ENCODE measurements at places on chromosomes 3 and 15.
A peak's percentile ranks its signal among the peaks of the same experiment; 100 is the strongest.

DNA sequence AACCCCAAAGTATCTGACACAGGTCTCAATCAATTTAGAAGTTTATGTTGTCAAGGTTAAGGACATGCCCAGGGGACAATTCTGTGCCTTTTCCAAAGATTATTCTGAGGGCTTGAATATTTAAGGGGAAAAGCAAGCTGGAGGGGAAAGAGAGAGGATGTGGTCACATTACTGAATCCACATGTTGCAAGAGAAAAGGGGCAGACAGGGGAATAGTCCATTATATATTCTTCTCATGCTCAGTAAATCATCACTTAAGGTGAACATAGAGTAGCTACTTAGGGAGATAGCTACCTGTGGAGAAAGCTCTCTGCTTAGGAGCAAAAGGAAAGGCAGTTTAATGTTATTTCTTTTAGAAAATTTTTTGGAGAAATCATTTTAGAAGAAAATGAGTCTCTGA is 751.6 kb downstream of the SI start:
- DNase-seq: no peak

DNA sequence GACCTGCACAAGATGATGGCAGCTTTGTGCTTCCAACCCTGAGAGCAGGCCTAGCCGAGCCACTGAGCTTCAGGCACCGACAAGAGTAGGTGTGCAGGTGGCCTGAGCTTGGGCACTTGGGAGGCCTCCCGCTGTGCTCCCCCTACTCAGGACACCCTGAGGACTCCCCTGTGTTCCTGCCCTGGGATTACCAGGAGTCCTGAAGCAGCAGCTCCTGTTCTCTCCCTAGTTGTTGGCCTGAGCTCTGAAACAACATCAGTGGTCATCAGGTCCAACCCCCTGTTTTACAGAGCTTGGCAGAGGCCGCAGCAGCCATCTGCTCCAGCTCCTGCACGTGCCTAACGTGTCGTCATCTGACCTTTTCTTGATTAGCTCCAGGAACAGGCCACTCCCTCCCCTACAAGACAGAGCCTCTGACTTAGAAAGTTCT is 8.0 kb upstream of the MESP2 start:
- no peak for DNase-seq

DNA sequence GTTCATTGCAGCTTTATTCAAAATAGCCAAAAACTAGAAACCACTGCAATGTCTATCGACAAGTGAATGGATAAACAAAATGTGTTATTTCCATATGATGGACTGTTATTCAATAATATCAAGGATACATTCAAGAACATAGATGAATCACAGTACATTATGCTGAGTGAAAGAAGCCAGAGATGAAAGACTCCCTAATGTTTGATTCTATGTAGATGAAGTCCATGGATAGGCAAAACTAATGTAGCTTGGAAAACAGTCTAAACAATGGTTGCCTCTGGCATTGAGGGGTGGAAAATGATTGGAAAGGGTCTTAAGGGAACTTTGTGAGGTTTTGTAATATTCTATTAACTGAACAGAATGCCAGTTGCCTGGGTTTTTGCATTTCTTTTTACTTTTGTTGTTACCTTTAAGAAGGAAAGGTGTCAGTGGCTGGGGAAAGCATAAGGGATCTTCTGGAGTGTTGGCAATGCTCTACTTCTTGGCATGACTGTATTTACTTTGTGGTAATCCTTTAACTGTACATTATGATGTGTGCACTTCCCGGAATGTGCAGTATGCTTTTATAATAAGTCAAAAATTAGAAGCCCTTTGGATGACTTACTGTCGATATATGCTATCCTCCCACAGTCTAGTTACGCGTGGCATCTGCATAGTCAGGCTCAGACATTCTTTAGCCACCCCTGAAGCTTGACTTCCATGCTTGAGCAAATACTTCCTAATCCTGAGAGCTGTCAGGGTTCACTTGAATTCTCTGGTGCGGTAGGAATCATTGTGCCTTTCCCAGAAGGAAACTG is 20.5 kb upstream of the ATP10A start:
- no peak for DNase-seq

DNA sequence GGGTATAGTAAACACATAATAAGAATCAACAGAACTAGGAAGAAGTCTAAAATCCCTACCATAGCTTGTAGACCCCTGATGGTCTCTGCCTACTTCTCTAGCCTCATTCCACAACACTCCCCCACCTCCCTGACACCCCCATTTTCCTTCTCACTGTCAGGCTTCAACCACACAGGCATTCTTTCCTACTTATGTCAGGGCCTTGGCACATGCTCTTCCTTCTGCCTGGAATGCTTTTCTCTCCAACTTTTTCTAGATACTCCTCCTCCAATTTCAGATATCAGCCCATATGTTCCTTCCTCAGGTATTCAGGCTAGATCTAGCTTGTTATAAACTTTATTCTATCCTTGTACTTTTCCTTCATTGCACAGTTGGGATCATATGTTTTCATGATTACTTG is 106.0 kb upstream of the MRPL3 start:
- DNase-seq: no peak

- peak; percentile 77 for DNase-seq
Observed at GRCh38 chr3:183428447-183429211, at the start of gene MCF2L2. Gene MCF2L2 (minus strand): TSS chr3:183428619. CDS start chr3:183427977, 642 bp downstream.

DNA sequence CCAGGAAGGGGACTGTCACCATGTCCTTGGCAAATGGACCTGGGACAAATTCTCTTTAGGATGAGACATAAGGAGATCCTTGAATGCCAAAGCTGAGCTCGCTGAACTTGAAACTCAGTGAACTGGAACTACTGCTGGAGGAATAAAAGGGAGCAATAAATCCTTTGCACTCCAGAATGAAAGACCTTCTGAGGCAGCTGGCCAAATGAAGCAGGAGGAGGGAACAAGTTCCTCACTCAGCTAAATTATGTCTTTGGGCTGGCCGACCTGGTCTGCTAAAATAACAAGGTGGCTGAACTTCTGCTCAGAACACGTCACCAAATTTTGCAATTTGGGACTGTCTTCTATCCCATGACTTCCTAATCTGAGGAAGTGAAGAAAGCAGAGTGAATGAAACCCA is 314.7 kb downstream of the LPP start:
- DNase-seq: no peak

DNA sequence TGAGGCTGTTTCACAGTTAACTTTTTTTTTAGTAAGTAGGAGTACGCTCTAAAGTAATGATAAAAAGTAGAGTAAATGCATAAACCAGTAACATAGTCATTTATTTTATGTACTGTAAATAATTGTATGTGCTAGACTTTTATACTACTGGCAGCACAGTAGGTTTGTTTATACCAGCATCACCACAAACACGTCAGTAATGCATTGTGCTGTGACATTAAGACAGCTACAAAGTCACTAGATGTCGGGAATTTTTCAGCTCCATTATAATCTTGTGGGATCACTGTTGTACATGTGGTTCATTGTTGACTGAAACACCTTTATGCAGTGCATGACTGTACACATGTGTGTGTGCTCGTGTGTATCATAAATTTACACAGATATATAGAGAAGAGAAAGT is 618.0 kb upstream of the ADAMTS9 start:
- no peak for DNase-seq

DNA sequence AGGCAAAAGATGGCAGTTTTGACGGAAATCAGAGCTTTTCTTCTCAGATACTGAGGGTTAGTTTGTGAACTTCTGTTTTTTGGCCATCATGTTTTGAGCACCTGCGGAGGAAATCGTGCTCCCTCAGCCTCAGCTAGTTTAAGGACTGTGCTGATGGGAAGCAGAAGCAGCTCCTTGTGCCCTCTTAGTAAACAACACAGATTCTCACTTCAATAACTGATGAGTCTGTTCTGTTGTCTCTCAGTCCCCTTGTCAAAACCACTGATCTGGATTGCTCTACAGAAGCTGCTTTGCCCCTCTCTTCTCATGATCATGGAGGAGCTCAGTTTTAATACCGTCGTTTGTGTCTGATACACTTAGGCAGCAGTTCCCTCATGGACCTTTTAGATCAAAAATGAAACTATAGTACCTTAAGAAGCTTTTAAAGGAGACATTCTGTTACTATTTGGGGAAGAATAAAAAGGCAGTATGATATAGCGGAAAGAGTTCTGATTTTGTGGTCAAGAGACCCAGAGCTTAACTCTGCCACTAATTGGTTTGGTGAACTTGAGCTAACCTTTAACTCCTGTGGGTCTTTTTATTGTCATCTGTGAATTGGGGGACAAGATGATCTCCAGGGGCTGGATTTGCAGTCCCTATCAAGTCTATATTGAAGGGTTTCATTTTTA is 152.6 kb downstream of the BBX start:
- no peak for DNase-seq

DNA sequence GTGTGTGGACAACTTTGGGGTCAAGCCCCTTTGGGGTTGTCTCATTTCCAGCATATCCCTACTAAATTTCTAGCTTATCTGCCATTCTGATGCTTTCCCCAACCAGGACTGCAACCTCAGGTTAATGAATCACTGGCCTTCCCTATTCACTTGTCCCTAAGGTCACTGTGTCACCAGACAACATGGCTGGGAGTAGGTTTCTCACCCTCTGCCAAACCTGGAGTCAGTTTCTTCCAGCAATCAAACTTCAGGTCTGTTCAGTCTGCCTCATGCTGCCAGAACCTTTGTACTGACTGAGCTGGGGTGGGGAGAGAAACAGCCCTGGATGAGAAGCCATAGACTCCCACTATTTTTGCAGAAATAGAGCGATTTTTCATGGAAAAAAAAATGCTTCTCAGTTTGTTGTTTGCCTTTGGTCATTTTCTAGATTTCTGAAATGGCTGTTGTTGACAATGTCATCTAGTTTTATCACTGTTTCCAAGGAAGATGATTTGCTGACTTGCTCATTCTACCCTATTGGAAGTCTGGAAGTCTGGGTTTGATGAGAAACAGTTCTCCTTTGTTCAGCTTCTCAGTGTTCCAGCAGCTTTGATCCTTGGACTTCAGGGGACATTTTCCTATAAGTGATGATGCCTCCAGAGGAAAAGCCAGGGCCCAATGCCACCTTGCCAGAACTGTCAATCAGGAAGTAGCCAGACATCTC is 74.8 kb upstream of the IL12A start:
- DNase-seq: no peak

DNA sequence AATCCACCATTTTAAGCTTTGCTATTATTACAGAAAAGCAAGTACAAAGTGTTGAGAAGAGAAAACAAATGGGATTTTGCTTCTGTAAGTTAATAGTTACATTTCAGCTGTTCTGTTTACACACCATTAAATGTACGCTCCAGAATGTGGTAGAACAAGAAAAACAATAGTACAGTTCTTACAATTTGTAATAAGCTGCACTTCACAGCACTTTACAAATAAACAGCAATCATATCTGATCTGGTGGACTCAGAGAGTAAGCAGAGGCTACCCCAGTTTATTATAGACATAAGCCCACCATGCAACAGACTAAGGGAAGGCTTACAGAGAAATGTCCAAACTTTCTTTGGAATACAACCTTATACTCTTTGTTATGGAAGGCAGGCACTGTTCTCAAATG is 126.4 kb downstream of the OXSM start:
- no peak for DNase-seq

DNA sequence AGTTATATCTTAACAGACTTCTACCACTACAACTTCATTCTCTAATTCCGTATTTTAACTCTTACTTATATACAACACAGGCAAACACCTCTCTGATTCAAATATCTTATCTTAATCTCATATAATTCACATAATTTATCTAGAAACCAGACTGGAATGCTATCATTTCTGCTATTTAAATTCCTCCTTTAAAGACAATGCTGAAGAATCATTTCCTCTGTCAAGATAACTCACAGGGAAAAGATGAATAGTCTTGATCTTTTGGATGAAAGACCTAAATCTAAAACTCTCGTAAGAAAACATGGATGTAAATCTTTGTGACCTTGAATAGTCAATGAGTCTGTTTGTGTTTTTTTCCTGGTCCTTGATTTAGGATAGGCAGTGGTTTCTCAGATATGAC is 135.3 kb upstream of the PLXND1 start:
- DNase-seq: no peak

- no peak for DNase-seq
Observed at GRCh38 chr3:132870541-132870940, 148.3 kb upstream of the NPHP3 start.

DNA sequence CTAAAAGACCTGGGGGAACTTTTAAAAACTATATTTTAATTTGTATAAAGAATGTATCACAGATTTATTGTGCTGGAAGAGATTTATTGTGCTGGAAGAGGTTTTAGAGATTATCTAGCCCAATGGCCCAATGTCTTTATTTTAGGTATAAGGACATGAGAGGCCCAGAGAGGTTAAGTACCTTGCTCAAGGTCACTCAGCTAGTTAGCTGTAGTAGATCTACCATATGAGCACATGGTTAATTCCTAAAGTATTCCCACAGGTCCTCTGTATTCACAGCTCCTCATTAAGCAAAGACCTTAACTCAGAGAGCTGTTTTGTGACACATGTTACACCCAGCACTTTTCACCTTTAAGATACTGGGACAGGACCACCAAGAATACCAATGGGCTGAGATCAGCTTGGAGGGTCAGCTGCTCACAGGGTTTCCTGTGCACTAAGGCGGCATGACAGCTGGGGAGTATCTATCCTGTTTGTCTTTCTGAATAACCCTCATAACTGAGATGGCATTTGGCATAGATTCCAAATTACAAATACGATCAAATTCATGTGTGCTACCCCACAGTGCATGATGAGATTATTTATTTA is 143.1 kb upstream of the TBL1XR1 start:
- DNase-seq: no peak

DNA sequence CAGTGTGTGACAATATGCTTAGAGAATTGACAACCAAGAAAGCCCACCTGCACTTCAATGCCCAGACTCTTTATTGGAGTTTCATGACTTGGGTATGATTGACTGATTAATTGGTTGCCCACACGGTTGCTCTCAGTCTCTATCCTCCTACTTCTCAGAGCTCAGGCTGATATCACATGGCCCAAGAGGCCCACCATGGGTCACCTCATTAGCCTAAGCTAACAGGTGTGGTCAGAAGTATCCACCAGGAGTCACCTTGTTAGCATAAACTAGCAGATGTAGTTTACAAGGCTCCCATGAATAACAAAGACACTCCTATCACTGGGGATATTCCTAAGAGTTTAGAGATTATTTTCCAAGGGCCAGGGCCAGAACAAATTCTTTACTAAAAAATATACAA is 120.2 kb upstream of the MBNL1 start:
- no peak for DNase-seq

DNA sequence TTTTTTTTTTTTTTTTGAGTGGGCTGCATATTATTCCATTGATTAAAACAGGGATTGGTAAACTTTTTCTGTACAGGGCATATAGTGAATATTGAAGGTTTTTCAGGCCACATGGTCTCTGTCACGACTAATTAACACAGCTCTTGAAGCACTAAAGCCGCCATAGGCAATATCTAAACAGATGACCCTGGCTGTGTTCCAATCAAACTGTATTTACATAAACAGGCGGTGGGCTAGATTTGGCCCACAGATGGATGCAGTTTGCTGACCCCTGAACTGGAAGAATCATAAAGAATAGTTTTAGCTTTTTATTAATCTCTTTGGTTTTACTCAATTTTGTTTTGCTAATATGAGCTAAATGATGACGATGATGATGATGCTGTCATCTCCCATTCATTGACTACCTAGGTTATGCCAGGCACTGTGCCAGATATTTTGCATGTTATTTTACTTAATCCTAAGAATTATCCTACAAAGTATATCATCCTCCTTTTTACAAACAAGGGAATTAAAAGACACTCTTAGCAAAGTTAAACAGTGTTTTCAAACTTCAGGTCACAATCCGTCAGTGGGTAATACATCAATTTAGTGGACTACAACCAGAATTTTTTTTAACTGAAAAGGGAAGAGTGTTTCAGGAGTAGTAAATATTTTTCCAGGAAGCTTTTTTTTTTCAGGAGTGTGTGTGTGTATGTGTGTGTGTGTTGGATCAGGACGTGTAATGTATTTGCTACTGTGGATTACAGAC is 54.3 kb downstream of the LMCD1 start:
- no peak for DNase-seq

- no peak for DNase-seq
Observed at GRCh38 chr3:79297245-79297960, 470.4 kb downstream of the ROBO1 start.

All from effector memory CD8-positive, alpha-beta T cell (primary cell).